ENCODE measurements at places on chromosomes 1 and 21.

DNA sequence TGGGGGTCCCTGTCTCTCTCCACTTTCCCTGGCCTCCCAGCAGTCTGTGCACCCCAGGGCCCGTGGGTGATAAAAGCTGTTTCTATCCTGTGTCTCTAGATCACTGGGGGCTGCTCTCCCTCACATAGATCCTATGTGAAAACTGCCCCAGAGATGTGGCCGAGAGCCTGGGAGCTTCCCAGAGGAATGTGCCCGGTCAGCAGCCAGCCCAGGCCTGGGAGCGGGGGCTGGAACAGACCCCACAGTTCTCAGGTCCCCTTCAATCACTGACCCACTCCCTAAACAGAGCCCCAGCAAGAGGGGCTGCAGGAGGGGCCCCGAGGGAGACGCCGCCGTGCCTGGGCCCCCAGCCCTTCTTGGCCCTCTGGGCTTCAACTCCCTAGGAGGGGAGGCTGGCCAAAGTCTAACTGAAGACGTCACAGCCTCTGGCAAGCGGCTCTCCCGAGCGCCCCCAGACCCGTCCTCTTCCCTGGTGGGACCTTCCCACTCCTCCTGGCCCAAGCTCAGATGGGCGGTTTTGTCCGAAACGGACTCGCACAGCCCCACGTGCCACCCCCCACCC lies 403 bp downstream of the MXRA8 start:
- no peak for DNase-seq

DNA sequence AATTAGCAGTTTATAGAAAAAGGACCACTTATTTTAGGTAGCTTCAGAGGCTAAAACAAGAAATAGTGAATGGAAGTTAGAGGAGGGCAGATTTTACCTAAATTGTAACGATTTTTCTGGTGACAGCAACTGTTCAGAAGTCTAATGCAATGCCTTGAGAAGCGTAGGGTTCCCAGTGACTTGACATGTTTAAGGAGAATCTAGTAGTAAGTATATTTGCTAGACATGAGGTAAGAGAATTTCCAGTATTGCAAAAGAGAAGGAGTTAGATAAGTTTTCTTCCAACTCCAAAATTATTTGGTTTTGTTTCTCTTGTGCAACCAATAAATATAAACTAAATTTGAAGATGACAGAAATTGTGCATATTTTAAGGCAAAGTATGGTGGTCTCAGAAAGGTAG lies 140.0 kb downstream of the SMYD3 start:
- DNase-seq: no peak

- no peak for DNase-seq
Observed at GRCh38 chr1:180173952-180174351, 19.3 kb downstream of the QSOX1 start.

DNA sequence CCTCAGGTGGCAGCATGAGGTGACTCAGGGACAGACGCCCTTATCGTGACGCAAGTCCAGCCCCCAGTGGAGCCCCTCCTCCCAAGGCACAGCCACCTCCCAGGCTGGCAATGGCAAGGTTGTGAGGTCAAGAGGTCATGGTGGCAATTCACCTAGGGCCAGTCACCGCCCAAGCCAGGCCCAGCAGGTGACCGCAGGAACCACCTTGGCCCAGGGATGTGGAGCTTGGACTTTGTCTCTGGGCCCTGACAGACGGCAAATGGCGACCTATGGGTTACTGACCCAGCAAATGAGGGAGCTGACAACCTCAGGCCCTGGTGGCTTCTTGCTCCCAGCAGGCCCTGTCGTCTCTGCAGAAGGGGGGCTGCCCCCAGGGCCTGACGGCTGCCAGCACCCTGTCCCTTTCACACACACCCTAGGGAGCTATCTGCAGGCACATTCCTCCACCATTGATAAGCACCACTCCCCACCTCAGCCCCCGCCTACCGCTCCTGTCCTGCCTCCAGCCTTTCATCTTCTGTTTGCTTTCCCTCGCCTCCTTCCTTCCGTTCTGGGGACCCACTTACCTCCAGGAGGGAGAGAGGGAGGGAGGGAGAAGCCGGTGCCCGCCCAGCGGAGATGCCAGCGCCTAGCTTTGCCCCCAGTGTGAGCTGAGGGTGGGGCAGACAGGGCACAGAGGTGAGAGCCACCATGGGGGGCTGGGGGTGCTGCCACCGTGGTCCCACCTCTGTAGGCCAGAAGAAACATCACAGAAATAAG lies 12.1 kb downstream of the EPHA2 start:
- DNase-seq: peak; percentile 63

DNA sequence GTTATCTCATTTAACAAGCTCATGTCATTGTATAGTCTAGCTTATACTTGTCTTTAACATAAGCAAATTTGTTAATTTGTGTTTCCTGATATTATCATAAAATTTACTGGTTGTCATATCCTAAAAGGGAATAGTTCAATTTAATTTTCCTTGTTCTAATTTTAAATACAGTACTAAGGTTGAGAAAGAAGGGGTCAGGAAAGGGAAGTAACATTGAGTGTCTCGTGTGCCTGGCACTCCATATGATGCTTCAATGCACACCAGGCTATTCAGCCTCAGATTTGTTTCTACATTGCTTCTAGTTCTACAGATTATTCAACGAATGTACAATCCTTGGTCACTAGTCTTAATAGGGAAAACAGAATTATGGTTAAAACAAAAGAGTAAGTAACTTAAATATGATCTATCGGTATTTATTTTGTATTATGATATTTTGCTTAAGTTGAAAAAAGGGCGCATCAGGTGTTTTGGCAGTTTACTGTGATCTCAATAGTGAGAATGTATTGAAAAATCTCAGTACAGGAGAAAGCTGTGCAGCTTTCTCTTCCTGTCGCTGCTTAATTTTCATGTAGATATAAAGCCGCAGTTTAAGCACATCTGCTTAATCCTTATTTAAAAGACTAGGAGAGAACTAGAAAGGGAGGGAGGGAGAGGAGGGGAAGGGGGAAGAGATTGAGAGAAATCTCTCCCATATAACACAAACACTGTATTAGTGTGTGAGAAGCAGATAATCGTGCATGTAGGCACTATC lies 13.0 kb downstream of the PTPRC start:
- DNase-seq: no peak

GRCh38 chr1:157098519-157098918 lies 1.1 kb downstream of the ETV3L start:
- no peak for DNase-seq

DNA sequence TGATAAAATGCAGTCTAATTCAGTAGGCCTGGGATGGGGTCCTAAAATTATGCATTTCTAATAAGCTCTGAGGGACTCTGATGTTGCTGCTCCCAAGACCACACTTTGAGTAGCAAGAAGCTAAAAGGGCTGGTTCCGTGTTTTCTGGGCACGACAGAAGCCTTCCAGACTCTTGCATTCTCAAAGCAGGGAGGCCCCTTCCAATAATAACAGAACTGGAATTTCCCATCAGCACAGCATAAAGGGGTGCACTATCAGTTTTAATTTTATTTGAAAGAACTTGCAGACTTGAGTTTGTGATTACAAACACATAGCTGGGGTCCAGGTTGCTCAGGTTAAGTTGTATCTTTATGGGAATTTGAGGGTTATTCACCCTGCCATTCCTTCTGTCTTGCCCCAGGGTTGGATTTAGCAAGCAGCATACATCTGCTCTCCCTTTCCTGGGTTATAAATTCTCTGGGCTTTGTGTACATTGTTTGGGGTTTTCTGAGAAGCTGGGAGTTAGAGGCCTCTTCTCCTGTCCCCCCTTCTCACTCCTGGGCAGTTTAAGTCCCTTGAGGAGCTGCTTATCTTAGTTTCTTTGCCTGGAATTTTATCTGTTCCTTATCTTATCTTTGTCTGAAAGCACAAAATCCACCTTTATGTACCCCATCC lies 94.2 kb upstream of the SLC2A1 start:
- DNase-seq: no peak

- no peak for DNase-seq
Observed at GRCh38 chr21:45644041-45644906, 749 bp downstream of the PCBP3 start.

DNA sequence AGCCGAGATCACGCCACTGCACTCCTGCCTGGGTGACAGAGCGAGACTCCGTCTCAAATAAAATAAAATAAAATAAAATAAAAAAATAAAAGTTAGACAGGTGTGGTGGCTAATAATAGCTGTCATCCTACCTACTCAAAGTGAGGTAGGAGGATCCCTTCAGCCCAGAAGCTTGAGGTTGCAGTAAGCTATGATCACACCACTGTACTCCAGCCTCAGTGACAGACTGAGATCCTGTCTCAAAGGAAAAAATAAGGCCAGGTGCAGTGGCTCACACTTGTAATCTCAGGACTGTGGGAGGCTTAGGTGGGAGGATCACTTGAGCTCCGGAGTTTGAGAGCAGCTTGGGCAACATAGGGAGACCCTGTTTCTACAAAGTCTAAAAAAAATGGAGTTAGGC lies 18.0 kb downstream of the NOL9 start:
- DNase-seq: no peak

- DNase-seq: no peak
Observed at GRCh38 chr1:31902510-31902860, 35.7 kb downstream of the PTP4A2 start.

GRCh38 chr1:228544021-228544850 lies 57.1 kb downstream of the RNF187 start:
- no peak for DNase-seq

- no peak for DNase-seq
Observed at GRCh38 chr1:225906467-225906866, 17.5 kb upstream of the LEFTY1 start.

DNA sequence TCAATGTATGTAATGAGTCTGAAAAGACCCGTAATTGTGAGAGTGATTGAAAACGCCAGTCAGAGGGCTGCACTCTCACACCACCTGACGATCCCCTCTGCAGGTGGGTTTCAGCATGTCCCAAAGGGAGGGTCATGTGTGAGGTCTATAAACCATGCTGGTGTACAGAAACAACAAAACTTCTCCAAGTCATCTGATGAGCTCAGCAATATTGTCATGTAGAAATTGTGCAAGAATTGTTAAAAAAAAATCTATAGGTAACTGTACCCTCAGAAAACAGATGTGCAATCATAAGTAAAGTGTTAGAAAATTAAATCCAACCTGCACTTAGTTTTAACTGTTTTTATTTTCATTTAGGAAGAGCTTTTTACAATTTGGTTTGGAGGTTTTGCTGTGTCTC lies 152.5 kb downstream of the PCBP3 start:
- no peak for DNase-seq

- no peak for DNase-seq
Observed at GRCh38 chr1:230205719-230206198, 138.7 kb downstream of the GALNT2 start.

- no peak for DNase-seq
Observed at GRCh38 chr1:36124404-36125128, 456 bp downstream of the COL8A2 start.

DNA sequence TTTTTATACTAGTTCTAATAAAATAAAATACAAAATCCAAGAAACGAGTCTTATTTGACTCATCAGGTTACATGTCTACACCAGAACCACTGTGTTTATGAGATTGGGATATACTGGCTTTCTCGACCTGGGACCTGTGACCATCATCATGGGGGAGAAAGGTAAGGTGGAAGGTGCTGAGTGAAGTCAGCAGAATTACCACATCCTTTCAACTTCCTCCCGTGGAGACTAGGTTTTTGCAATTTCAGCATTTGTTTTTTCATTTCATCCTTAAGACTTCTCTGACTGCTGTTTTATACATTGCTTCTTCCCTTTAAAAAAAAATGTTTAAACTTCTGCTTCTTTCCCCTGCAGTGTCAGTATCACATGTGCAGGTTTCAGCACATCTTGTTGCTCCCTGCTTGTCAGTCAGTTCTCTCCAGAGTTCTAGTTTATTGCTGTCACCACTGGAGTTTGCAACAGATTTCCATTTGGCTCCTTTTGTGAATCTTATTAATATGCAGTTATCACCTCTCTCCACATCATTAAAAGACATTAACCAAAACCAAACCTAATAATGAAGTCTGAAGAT lies 60.4 kb upstream of the HAO2 start:
- DNase-seq: no peak

DNA sequence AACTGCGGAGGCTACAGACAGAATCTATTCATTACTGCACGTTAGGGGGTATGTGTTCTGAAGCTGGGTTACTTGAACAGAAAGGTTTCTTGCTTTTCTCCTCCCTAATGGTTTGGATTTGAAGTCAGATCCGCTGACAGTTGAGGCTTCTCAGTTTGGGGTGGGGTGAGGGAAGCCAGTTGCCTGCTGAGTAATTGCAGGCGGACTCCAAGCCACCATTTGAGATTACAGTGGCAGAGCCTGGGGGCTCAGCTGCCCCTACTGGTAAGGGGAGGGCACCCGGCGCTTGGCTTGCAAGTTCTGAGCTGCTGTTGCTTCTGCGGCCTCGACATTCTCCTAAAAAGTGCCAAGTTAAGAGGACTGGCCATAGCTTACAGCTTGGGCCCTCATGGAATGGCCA lies 2.0 kb downstream of the GRHL3 start:
- no peak for DNase-seq

DNA sequence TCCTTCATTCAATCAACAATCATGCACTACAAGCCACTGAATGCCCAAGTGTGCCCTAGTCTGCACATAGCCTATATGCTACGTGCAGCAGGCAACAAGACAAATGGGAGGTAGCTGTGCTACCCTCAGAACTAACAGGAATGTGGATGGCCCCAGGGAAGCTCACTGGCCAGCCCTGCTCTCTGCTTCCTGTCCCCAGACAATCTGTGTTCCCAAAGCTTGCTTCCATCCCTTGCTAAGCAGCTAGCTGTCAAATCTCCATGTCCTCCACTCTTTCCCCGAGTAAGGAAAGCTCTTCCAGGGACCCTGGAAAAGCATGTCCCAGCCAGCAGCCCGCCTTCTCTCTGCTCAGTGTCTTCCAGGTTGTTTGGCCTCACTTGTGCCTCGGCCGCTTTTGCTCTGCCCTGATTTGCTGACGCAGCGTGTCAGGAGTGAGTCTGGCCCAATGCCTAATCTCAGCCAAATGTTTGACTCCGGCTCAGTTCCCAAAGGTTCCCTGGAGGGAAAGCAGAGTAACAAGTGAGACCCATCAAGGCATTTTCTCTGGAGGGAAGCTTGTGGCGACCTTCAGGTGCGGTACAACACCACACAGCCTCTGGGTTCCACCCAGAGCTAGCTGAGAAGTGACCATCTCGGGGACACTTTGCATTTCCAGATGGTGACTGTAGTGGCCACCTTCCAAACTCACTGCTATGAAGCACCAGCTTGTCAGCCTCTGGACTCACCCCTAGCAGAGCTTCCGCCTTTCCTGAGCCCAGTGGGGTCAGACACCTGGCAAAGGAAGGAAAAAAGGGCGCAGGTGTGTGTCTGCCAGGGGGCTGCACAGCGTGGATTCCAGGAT lies 243.4 kb downstream of the RHOU start:
- DNase-seq: peak; percentile 69
